ENCODE measurements at places on chromosomes 16 and 17. TPM values are rescaled to one million over a fixed set of nuclear protein-coding genes. Genes with fewer than 3 reads are reported as not detected.
A peak's percentile ranks its signal among the peaks of the same experiment; 100 is the strongest.

GRCh38 chr17:48795444-48796162 lies 21.4 kb downstream of the TTLL6 start:
- DNase-seq: no peak

TMEM95 gene
- total RNA-seq: not detected

USB1 gene
- 41.5 TPM for total RNA-seq

- no peak for DNase-seq
These were observed 49.5 kb downstream of the FTO start for GRCh38 chr16:53753431-53753830.

- no peak for DNase-seq
These were observed 58.5 kb downstream of the KNOP1 start for GRCh38 chr16:19659554-19659953.

CCDC78 gene
- total RNA-seq: 2.5 TPM

- DNase-seq: no peak
These were observed 11.0 kb downstream of the CSF3 start for GRCh38 chr17:40025991-40026815.

OSGIN1 gene
- total RNA-seq: 2.5 TPM

DNA sequence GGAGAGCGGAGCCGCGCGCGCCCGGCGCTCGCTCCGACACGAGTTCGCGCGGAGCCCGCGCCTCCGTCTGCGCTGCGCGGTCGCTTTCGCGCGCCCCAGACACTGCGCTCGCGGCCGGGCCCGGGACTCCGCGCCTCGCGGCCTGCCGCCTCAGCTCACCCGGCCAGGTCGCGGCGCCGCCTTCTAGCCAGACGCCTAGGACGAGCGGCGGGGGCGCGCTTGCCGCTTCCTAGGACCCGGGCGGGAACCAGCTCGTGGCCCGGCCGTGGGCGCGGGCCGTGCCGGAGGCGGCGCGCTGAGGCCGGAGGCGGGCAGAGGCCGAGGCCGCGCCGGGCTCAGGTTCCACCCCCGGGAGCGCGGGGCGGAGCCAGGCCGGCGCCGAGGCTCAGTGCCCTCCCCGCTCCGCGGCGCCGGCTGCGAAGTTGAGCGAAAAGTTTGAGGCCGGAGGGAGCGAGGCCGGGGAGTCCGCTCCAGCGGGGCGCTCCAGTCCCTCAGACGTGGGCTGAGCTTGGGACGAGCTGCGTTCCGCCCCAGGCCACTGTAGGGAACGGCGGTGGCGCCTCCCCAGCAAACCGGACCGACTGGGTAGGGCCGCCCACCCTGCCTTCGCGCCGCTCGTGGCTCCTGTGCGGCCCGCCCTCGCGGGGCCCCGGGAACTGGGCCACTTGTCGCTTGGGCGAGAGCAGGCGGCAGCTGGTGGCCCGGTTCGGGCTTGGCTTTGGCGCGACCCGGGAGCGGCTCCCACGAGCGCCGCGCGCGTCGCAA lies at the start of gene SPHK1:
Gene SPHK1, plus strand, starts transcription at position 388 of the 765 bp plus-strand sequence. CDS start 1,036 bp downstream, outside the sequence.
- DNase-seq: no peak

- no peak for DNase-seq
These were observed 65.7 kb downstream of the CCDC182 start for GRCh38 chr17:57679356-57679755.

DNA sequence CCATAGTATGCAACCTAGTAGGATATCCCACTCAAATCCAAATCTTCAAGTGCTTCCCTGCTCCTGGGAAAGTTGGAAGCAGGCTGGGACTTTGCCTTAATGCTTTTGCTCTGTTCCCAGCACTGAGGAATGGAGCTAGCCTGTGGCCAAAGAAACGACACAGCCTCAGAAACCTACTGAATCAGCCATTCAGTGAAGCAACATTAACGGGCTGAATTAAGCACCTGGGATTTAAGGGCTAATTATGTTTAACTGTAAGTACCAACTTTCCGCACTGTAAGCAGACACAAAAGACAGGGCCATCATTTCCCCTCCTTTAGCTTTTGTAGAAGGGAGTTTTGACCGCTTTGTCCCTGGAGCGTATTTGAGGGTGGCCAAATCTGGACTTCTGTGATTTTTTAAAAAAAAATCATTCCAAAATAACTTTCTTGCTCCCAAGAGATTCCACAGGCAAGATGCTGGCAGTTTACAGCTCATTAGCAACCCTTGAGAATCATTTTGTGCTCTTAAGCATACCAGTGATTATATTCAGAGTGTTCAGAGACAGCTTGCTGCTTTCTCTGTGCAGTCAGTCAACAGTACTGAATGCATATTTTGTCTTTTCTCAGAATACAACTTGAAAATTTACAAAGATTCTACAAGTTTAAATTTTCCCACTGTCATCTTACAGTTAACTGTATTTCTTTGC lies 17.6 kb upstream of the NOL11 start:
- no peak for DNase-seq

DNA sequence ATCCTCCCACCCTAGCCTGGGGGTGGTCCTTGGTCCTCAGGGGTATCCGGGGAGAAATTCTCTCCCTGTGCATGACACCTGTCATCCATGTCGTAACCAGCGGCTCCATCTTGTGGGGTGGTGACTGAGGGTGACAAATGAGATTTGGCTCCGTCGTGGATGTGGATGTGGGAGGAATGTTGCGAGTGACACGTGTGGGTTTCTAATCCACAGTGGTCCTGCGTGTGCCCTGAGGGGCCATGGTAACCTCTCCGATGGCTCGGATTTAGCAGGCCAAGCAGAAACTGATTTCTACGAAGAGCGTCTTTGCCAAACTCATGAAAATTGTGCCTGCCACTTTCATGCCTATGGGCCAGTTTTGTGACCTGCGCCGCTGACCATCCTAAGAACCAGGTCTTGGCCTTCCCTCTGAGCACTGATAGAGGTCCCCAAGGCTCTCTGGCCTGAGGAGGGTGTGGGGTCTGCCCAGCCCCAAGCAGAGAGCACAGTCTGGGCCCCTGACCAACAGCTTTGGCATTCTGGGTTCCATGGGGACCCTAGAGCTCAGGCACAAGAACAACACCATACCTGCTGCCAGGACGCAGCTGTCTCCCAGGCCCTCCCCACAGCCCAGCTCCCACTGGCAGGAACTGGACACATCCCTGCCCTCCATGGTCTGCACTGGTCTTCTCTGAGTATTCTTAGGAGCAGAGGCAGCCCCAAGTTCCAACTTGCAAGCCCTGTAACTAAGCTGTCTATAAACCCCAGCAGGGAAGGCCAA lies 79.0 kb downstream of the AMFR start:
- peak; percentile 61 for DNase-seq

GRCh38 chr17:33038740-33039139 lies 47.1 kb downstream of the SPACA3 start:
- no peak for DNase-seq

ASB16 gene
- not detected for total RNA-seq

Data from chondrocyte (in vitro differentiated cells).